Activated CD8-positive, alpha-beta T cell treated with anti-CD3 and anti-CD28 coated beads, Interleukin-2, amount 10 ng/mL, durations not matched to agents 7 days and 5 days (primary cell): ENCODE measurements at places on chromosomes 3 and 15. TPM values are rescaled to one million over a fixed set of nuclear protein-coding genes. Genes with fewer than 3 reads are reported as not detected.

GRCh38 chr15:30933293-30933692 lies 29.6 kb downstream of the FAN1 start:
- no peak for DNase-seq

GRCh38 chr3:48275287-48276027 lies 34.6 kb downstream of the ZNF589 start:
- DNase-seq, result no peak

Gene PRTG
- not detected for total RNA-seq

GRCh38 chr15:42152196-42152920 lies 4.1 kb downstream of the PLA2G4F start:
- no peak for DNase-seq

GRCh38 chr3:172062761-172063160 lies 23.4 kb downstream of the FNDC3B start:
- DNase-seq, result no peak

- no peak for DNase-seq
Observed at GRCh38 chr3:152470893-152471292, 202.2 kb downstream of the MBNL1 start.

DNA sequence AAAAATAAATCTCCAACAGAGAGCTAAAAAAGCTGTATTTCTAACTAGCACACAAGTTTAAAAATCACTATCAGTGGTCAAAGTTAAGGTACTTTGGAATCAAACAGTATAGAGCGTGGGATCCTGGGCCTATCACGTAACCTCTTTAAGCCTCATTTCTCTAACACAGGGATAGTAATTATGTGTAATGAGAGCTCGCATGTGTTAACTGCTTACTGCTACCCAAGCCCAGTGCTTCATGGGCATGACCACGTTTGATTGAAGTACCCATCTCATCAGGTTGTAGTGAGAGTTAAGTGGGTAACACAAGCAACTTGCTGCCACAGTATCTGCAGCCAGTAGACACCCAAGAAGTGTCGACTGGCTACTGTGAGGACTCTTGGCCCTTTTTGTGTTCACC lies 28.2 kb upstream of the NOX5 start:
- no peak for DNase-seq

Gene KCNMB3
- 1.2 TPM for total RNA-seq

GRCh38 chr15:70132571-70132970 lies 34.9 kb upstream of the TLE3 start:
- no peak for DNase-seq

Gene STRIT1
- not detected for total RNA-seq

DNA sequence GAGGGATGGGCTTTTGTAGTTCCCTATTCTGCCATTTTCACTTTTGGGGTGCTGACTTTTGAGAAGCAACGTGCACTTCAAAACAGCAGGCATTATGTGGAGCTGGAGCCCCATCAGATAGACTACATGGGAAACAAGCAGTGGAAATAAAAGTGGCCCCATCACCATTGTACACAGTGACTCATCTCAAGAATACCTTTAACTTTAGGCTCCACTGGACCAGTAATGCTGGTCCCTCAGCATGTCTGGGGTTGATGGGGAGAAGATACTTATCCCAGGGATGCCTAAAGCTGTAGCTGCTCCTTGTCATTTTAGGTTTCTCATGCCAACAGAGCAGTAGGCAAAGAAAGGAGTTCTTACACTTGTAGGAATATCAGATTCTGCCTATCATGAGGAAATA lies 45.0 kb downstream of the LSM3 start:
- DNase-seq, result no peak

Gene SCAANT1
- total RNA-seq, result not detected

- DNase-seq, result no peak
Observed at GRCh38 chr3:123046262-123047061, 18.9 kb upstream of the SEMA5B start.
